ENCODE measurements at places on chromosomes 3 and 15.
A peak's percentile ranks its signal among the peaks of the same experiment; 100 is the strongest.

- no peak for DNase-seq
Measured at GRCh38 chr15:74580538-74581350, 34.9 kb upstream of the CLK3 start.

DNA sequence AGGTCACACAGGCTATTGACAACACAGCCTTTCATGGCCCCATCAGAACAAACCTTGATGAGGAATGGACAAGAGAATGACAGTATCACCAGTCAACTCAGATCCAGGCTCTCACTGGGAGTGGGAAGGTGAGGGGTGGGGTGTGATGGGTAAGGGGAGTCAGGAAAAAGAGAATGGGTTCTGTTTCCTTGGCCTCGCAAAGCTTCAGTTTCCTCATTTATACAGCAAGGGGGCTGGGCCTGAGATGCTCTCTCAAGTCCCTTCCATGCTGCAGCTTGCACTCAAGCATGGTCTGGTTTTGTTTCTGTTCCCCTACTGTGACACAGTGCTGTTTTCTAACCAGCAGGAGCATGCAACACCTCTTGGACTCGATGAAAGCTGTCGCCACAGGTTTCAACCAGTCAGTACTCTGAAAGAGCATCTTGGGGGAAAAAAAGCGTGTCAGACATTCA, 65.7 kb upstream of the IL12A start:
- DNase-seq: no peak

DNA sequence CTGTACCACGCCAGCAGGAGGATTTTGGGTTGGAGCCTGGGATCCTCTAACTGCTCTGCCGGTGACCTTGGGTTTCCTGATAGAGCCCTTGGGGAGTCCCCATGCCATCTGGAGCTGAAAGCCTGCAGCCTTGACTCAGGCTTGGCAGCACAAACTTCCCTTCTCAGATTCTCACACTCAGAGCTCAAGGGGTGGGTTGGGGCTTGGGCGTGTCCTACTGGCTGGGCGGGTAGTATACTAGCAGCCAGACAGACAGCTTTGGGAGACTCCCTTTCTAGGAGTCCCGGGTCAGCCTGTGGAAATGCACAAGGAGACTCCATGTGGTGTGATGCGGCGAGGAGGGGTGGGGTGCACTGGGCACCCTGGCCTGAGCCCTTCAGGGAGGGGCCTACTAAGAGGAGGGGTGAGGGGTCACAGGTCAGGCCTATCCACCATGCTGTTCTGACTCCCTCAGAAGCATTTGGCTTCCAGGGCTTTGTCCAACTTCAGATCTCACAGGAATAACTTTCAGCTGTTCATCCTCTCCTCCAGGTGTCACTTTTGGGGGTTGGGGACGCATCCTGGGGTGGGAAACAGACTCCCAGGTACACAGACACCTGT, 21.6 kb upstream of the PLXNA1 start:
- no peak for DNase-seq

DNA sequence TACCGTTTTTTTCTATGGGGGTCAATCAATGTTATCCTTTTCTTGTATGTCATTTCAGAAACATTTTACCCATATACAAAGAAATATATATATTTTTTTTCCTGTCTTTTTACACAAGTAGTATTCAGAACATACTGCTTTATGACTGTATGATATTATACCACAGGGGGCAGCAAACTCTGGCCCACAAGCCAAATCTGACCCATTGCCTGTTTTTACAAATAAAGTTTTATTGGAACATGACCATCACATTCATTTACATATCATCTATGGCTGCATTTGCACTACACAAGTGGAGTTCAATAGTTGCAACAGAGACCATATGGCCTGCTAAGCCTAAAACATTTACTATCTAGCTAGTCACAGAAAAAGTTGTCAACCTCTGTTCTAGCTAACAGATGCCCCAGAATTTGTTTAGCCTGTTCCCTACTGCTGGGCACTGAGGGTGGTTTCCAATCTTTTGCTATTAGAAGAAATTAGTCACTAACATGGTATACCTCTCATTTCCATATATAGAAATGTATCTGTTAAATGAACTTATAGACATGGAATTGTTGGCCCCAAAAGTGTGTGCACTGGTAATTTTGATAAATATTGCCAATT, 57.7 kb downstream of the BFSP2 start:
- no peak for DNase-seq

DNA sequence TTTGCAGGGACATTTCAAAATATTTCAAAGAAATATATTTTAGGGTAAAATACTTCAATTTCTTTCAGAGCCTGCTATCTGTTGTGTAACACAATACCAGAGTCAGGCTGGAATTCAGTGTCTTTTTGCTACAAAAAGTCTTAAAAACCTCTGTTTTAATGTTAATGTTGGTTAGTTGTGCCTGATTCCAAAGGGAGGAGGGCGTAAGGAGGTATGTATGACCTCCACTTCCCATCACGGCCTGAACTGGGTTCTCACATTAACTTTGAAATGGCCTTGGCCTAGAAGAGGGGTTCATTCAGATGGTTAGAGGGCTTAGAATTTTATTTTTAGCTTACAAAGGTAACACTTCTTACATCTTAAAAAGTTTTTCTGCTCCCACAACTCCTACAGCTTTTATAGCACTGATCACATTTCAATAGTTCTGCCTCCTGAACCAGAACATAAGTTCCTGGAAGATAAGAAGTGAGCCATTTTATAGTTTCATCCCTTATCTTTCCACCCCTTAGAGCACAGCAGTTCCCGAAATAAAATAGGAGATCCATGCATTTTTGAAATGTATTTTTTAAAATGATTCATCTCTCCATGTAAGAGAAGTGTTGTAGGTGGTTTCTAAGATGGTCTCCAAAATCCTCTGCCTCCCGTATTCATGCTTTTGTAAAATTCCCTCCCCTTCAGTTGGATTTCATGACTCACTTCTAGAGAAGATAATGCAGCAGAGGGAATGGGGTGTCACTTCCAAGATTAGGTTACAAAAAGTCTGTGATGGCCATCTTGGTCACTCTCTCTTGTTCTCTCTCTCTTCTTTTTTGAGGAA, 543.1 kb upstream of the NECTIN3 start:
- DNase-seq: no peak

- no peak for DNase-seq
Measured at GRCh38 chr15:98196371-98196770, 235.9 kb downstream of the ARRDC4 start.

GRCh38 chr3:44870375-44871061, 3.9 kb upstream of the TGM4 start:
- no peak for DNase-seq

GRCh38 chr3:154121701-154122551, 736 bp downstream of the ARHGEF26 start:
- peak; percentile 67 for DNase-seq

GRCh38 chr3:34016925-34017587, 218.6 kb downstream of the PDCD6IP start:
- DNase-seq: peak; percentile 10

- DNase-seq: no peak
Measured at GRCh38 chr3:117995842-117996437, 1038.7 kb downstream of the IGSF11 start.

GRCh38 chr3:66453651-66454463, 47.0 kb downstream of the LRIG1 start:
- no peak for DNase-seq

DNA sequence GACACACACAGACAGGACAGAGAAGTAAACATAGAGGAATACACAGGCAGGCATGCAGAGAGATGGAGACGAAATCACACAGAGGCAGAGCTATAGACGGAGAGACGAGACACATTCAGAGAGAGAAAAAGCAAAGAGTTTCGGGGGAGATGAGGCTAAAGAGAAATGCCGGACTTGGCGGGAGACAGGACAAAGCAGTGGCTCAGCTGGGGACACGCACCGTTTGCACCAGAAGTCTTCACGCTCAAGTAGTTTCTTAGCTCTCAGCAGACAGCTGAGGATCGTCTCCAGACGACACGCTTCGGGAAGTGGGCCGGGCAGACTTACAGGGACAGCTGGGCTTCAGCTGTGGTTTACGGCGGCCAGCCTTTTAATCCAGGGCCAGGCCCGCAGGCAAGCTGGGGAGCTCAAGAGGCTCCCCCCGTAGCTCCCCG, 56.2 kb upstream of the DLG1 start:
- peak; percentile 69 for DNase-seq

DNA sequence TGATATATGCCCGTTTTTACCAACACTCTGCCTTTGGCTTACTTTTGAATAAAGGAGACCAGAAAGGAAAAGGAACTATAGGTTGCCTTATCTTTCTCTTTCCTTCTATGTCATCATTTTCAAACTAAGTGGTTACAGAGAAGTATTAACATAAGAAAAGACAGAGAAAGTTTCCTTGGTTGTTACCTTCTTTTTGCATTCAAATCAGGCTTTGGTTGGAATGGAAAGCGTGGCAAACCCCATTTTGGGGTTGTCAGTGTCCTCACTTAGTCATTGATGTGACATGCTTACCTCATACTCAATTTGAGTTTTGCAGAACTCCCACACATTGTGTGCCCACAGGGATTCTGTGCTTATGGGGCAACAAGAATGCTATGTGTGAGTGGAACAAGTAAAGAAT, 3.7 kb upstream of the THRB start:
- DNase-seq: no peak

GRCh38 chr3:9681723-9682081, 21.9 kb upstream of the CPNE9 start:
- DNase-seq: no peak
